ENCODE measurements at places on chromosomes 2 and 18.

DNA sequence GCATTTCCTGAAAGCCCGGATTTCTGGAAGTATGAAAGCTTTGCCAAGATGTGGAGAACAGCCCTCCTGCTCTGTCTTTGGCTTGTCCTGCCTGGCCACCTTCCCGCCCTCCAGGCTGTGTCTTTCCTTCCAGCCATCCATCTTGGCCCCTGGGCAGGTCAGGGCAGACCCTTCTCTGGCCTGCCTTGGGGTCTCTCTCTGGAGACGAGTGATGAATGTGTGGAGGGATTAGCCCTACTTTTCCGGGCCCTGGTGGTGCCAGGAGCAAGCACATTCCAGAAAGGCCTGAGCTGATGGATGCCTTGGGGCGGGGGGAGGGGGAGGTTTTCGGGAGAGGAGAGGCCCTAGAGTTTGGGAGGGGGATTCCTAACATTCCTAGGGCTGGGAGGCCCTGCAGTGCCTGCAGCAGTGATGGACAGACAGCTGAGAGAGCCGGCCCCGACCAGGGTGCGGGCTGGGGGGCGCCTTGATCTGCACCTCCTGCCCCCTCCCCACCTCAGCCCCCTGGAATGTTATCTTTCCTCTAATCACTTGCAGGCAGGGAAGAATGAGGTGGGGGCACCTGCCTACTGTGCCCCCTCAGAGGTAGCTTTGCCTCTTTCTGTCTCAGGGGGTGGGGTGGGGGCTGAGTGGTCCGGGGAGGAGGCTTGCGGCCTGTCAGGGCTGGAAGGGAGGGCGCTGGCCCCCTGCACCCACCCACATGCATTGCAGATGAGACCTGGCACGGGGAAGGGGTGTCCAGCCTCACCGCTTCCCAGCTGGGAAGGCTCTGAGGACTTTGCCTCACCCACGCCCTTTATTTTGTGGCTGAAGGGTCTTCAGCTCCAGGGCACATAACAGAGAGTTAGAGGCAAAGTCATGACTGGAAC, 156.2 kb downstream of the DDX1 start:
- H3K36me3 ChIP-seq: no peaks in the 10 kb centered on the region
- no peak overlapping the region for H3K4me3 ChIP-seq

GRCh38 chr2:27888790-27889189, 1.4 kb downstream of the RBKS start:
- DNase-seq: no peak
- peaks cover 40% of the 10 kb centered on the region for H3K4me1 ChIP-seq
- H3K27me3 ChIP-seq: peaks cover 10% of the 10 kb centered on the region
- H3K4me3 ChIP-seq: no peak overlapping the region
- H3K27ac ChIP-seq: peak overlapping the region; percentile 22

DNA sequence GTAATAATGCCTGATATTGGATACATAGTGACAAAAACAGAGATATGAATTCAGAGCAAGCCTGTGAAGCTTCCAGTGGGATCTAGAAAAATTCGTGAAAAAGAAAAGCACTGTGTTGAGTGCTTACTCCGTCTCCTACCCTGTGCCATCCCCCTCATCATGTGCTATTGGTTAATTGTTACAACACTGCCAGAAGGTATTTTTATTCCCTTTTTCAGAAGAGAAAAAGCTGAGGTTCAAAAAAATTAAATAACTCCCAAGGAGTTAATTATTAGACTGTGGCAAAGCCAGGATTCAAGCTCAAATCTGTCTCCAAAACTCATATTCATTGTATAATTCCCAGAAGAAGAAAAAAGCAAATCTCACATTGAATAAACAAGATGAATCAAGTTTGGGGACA, 735.5 kb upstream of the ACVR2A start:
- no peak overlapping the region for H3K27ac ChIP-seq
- DNase-seq: no peak
- no peaks in the 10 kb centered on the region for H3K27me3 ChIP-seq
- no peaks in the 10 kb centered on the region for H3K4me1 ChIP-seq
- H3K4me3 ChIP-seq: no peak overlapping the region

GRCh38 chr18:13624563-13625237, 101.7 kb downstream of the FAM210A start:
- peaks cover 13% of the 10 kb centered on the region for H3K4me1 ChIP-seq
- DNase-seq: no peak
- H3K27ac ChIP-seq: no peak overlapping the region
- H3K27me3 ChIP-seq: no peaks in the 10 kb centered on the region

DNA sequence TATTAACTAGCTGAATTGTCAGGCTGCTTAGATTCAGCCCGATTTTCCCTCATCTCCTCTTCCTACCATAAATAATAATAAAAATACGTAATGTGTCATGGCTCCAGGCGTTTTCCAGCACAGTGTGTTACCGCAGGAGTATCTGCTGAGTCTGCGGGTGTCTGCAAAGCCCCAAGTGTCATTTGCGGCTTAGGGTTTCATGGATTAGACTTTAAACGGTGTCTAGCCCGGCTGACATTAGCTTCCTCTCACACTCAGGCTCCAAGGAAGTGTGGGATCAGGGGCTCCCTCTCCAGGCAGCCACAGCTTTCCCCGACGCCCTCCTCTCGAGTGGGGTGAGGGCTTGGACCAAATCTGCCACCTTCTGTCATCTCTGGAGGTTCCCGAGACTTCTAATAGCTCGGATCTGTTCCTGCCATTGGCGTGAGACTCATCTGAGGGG, 14.1 kb upstream of the HOXD1 start:
- no peak for DNase-seq
- H3K36me3 ChIP-seq: peaks cover 5% of the 10 kb centered on the region
- H3K4me1 ChIP-seq: peaks cover 6% of the 10 kb centered on the region
- no peak overlapping the region for H3K27ac ChIP-seq
- peaks cover 100% of the 10 kb centered on the region for H3K27me3 ChIP-seq

- H3K36me3 ChIP-seq: peaks cover 77% of the 10 kb centered on the region
- no peak for DNase-seq
- no peaks in the 10 kb centered on the region for H3K27me3 ChIP-seq
- no peak overlapping the region for H3K4me3 ChIP-seq
Measured at GRCh38 chr18:10552226-10552625, 26.4 kb downstream of the NAPG start.

GRCh38 chr2:174499371-174499770, 12.5 kb upstream of the GPR155 start:
- DNase-seq: no peak
- peaks cover 2% of the 10 kb centered on the region for H3K36me3 ChIP-seq
- H3K4me3 ChIP-seq: no peak overlapping the region
- peaks cover 9% of the 10 kb centered on the region for H3K4me1 ChIP-seq
- no peak overlapping the region for H3K27ac ChIP-seq

DNA sequence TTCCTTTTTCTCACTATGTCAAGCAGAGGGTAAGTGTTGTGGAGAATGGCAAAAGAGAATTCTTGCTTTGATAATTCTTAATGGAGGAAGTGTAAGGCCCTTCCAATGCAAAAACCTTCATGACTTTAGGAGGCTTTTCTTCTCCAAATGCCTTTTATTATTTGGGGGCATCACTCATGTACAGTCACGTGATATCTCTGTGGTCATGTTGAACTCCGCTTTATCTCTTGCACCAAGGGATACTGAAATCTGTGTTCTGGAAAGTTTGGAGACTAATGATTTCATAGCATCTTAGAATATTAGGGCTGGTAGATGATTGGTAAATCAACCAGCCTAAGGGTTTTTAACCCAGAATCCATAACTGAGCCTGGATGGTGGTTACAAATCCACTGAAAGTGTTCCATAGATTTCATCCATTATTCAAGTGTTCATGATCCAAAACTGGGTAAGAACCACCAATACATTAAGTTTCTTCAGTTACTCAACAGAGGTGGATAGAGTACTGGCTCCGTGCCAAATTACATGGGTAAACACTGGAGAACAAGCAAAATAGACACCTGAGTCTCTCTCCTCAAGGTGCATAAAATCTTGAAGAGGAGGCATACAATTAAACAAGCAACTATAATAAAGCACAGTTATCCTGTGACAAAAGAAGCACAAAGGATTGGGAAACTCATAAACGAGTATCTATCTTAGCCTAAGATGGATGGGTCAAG, 169.6 kb upstream of the EPHA4 start:
- H3K27ac ChIP-seq: no peak overlapping the region
- no peaks in the 10 kb centered on the region for H3K4me1 ChIP-seq
- H3K4me3 ChIP-seq: no peak overlapping the region
- no peak for DNase-seq

- H3K4me1 ChIP-seq: no peaks in the 10 kb centered on the region
- H3K27ac ChIP-seq: no peak overlapping the region
- H3K4me3 ChIP-seq: no peak overlapping the region
- no peak for DNase-seq
- no peaks in the 10 kb centered on the region for H3K36me3 ChIP-seq
Measured at GRCh38 chr2:131400849-131401248, 36.9 kb upstream of the RAB6D start.

GRCh38 chr2:107808959-107809358, 17.7 kb upstream of the RGPD4 start:
- H3K27ac ChIP-seq: no peak overlapping the region
- DNase-seq: no peak
- H3K36me3 ChIP-seq: no peaks in the 10 kb centered on the region
- H3K27me3 ChIP-seq: no peaks in the 10 kb centered on the region

GRCh38 chr2:240579771-240580614, 6.5 kb upstream of the CAPN10 start:
- no peaks in the 10 kb centered on the region for H3K27me3 ChIP-seq
- peaks cover 15% of the 10 kb centered on the region for H3K36me3 ChIP-seq
- peak overlapping the region; percentile 45 for H3K4me3 ChIP-seq
- peak overlapping the region; percentile 84 for H3K27ac ChIP-seq

DNA sequence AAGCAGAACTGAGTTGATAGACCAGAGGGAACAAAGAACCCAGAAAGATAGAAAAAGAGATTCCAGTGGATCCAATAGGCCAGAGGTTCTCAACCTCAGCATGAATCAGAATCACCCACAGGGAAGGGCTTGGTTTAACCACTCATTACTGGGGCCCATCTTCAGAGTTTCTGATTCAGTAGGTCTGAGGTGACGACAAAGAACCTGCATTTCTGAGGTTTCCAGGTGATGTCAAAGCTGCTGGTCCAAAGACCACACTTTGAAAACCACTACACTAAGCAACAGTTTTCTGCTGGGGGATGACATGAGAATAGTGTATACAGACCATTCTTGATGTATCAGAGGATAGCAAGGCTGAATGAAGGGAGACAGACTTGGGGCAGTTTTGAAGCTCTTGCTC, 296.9 kb upstream of the STON1 start:
- no peak for DNase-seq
- no peaks in the 10 kb centered on the region for H3K36me3 ChIP-seq
- no peak overlapping the region for H3K27ac ChIP-seq

GRCh38 chr2:101125808-101126207, 25.4 kb downstream of the TBC1D8 start:
- DNase-seq: no peak
- H3K4me1 ChIP-seq: peaks cover 26% of the 10 kb centered on the region
- H3K27me3 ChIP-seq: peaks cover 19% of the 10 kb centered on the region
- H3K4me3 ChIP-seq: no peak overlapping the region
- H3K36me3 ChIP-seq: no peaks in the 10 kb centered on the region
- no peak overlapping the region for H3K27ac ChIP-seq

GRCh38 chr2:119939915-119940314, 73.0 kb upstream of the EPB41L5 start:
- no peaks in the 10 kb centered on the region for H3K27me3 ChIP-seq
- peak overlapping the region; percentile 1 for H3K4me3 ChIP-seq
- H3K36me3 ChIP-seq: peaks cover 58% of the 10 kb centered on the region
- peaks cover 61% of the 10 kb centered on the region for H3K4me1 ChIP-seq

DNA sequence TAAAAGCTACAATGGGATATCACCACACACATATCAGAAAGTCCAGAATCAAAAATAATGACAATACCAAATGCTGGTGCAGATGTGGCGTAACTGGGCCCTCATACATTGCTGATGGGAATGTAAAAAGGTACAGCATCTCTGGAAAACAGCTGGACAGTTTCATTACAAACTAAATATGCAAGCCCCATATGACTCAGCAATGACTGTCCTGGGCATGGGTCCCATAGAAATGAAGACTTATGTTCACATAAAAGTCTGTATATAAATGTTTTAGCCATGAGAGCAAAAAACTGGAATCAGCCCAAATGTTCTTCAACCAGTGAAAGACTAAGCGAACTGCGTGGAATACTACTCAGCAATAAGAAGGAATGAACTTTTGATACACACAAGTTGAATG, 56.7 kb downstream of the ALPK2 start:
- peaks cover 4% of the 10 kb centered on the region for H3K36me3 ChIP-seq
- no peak overlapping the region for H3K27ac ChIP-seq
- H3K27me3 ChIP-seq: no peaks in the 10 kb centered on the region

GRCh38 chr2:215718890-215719289, 283.0 kb upstream of the FN1 start:
- no peak overlapping the region for H3K27ac ChIP-seq
- no peak for DNase-seq
- no peak overlapping the region for H3K4me3 ChIP-seq

DNA sequence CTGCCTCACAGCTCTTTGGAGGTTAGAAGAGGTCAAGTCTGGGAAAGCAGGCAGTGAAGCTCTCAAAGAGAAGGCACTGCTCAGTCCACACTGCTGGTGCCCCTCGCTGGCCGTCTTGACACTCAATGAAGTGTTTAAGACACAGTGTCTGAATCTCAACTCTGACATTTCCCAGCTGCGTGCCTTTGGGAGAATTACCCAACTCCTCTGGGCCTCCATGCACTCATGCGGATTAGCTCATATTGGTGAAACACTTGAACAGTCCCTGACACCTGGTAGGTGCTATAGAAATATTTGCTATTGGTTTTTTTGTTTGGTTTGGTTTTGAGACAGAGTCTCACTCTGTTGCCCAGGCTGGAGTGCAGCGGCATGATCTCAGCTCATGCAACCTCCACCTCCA, 281.0 kb downstream of the SRBD1 start:
- H3K36me3 ChIP-seq: no peaks in the 10 kb centered on the region
- H3K27ac ChIP-seq: no peak overlapping the region
- no peak overlapping the region for H3K4me3 ChIP-seq
- peaks cover 30% of the 10 kb centered on the region for H3K27me3 ChIP-seq

DNA sequence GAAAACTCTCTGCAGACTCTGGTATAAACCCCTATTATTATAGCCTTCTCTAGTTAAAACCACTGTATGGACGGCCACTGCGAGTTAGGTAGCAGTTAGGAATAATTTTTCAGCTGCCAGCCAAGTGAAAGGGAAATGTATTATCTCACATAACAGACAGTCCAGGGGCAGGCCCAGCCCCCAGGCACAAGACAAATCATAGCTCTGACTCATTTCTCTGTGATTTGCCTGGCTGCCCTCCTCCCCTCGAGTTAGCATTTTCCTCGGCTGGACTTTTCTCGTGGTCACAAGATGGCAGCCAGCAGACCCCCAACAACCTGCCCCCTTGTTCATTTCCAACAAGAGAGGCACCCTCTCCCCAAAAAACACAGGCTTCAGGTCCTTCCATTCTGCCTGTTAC, 10.5 kb downstream of the VIT start:
- H3K4me3 ChIP-seq: no peak overlapping the region
- H3K36me3 ChIP-seq: no peaks in the 10 kb centered on the region
- H3K27me3 ChIP-seq: peaks cover 57% of the 10 kb centered on the region
- no peak overlapping the region for H3K27ac ChIP-seq
- DNase-seq: no peak
- H3K4me1 ChIP-seq: no peaks in the 10 kb centered on the region

DNA sequence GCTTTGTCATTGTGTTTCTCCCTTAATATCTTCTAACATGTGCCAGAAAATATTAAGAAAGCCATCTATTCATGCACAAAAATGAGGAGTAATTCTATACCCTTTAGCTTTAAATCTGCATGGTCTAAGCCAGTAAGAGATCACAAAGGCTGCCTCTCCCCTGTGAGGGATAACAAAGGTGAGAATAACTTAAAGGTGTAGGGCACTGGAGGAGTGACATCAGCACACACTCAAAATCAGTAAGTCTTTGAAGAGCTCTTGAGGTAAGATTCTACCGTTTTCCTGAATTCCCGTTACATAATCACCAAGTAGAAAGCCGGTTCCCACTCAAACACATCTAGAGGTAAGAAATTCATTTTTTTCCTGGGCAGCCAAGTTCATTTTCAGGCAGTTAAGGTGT, 123.9 kb upstream of the SULT1C3 start:
- no peaks in the 10 kb centered on the region for H3K4me1 ChIP-seq
- H3K4me3 ChIP-seq: no peak overlapping the region
- no peaks in the 10 kb centered on the region for H3K27me3 ChIP-seq
- DNase-seq: no peak
